ENCODE measurements at places on chromosomes 13 and 19. TPM values are rescaled to one million over a fixed set of nuclear protein-coding genes. Genes with fewer than 3 reads are reported as not detected.

GRCh38 chr13:78659450-78659730 lies 435 bp upstream of the OBI1 start:
- peak; percentile 12 for DNase-seq

DNA sequence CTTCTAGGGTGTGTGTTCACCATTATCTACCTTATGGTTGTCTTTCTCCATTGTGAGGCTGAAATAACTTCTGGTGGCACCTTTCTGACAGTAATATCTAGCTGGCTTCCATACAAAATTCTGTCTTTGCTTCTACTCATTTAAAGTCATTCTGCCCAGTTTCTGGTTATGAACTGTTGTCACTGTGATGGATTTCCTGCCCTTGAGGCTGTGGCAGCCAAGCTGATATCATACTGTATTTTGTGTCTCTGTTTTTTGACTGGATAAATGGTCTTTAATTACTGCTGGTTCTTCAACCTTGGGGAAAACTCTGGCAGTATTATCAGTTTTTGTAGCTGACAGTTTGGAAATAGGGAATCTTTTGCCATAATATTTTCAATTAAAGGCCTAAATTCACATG lies 233.4 kb downstream of the GPC6 start:
- no peak for DNase-seq

Gene C19orf18
- 0.22 TPM for polyA plus RNA-seq

Gene PRRG2
- polyA plus RNA-seq: not detected

Gene HIPK4
- not detected for polyA plus RNA-seq

DNA sequence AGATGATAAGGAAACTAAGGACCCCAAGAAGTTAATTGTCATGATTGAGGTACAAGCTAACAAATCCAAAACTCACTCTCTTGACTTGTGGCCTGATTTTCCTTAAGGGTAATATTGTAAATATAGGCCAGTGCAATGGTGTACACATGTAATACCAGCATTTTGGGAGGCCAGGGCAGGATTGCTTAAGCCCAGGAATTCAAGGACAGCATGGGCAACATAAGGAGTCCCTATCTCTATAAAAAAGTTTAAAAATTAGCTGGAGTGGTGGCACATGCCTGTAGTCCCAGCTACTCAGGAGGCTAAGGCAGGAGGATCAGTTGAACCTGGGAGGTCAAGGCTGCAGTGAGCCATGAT lies 28.7 kb upstream of the GARRE1 start:
- DNase-seq: no peak

- DNase-seq: no peak
These were observed 53.4 kb downstream of the ZNF283 start for GRCh38 chr19:43880483-43880882.

DNA sequence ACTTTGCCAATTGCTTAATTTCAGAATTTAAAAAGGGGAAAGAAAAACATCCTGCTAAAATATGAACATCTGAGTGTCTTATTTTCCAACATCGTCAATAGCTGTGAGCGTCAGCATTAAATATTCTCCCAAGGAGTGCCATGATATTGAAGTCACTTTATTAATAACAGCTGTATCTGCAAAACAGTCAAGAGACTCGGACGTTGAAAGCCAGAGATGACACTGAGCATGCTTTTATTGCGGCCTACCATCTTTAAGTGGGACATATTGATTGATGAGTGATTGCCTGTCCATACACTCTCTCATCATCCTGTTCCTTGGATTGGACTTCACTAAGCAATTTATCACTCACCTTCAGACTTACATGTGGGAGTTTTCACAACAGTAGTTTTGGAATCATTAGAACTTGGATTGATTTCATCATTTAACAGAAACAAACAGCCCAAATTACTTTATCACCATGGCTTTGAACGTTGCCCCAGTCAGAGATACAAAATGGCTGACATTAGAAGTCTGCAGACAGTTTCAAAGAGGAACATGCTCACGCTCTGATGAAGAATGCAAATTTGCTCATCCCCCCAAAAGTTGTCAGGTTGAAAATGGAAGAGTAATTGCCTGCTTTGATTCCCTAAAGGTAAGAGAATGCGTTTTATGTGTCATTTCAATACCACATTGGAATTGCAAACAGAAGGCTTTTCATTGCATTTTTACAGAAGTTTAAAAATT lies 53.8 kb downstream of the MBNL2 start:
- no peak for DNase-seq

Gene SUCLA2
- polyA plus RNA-seq: 16.2 TPM

Gene KCNC3
- not detected for polyA plus RNA-seq

DNA sequence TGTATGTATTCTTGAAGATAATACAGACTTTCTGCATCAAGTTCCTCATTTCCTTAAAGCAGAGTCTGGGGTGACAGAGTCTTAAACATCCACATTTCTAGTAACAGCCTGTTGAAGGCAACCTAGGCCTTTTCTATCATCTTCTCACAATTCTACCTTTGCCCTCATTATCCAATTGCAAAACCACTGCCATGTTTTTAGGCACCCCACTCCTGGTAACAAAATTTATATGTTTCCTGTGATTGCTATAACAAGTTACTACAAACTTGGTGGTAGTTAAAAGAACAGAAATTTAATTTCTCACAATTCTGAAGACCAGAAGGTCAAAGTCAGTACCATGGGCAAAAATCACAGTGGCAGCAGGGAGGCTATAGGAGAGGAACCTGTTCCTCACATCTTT lies 33.1 kb downstream of the TUBA3C start:
- DNase-seq: no peak

DNA sequence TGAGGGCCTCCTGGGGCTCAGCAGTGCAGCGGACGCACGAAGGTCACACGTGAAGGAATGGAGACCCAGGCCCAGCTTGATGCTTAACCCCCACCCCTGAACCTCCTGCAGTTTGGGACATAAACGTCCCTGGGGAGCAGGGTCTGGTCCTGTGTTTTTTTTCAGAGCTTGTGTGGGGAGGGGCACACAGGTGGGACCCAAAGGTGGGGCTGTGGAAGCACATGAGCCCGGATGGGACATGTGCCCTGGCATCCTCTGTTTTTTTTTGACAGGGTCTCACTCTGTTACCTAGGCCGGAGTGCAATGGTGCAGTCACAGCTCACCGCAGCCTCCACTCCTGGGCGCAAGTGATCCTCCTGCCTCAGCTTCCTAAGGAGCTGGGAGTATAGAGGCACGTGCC lies 20.5 kb downstream of the UBXN6 start:
- DNase-seq: no peak

DNA sequence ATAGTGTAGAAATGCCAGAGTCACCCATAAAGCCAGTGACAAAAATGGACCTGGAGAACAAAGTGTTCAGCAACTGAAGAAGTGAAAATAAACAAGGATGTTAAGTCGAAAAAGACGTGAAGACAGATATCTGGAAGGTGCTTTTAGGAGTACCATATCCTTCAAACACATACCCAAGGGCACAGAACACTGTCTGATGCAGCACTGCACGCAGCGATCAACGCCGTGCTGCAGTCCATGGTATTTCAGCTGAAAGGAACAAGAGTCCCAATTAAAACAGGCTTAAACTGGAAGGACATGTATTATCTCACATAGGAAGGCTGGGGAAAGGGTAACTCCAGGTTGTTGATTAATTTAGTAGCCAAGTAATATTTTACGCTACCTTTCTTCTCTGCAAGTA lies 108.2 kb downstream of the SGCG start:
- no peak for DNase-seq

GRCh38 chr13:49246850-49247642 lies 679 bp upstream of the CDADC1 start:
- no peak for DNase-seq

Gene ZNF793
- 1.7 TPM for polyA plus RNA-seq

GRCh38 chr19:11151181-11151580 lies 4.4 kb downstream of the SPC24 start:
- no peak for DNase-seq

GRCh38 chr19:39833464-39834286 lies at the start of gene DYRK1B:
TSS of gene DYRK1B (minus strand) at chr19:39834162. CDS start at chr19:39831867, 2,295 bp downstream.
- DNase-seq: peak; percentile 96

Gene ZNF714
- polyA plus RNA-seq: 3.4 TPM

GRCh38 chr19:56842412-56842811 lies 1.9 kb upstream of the PEG3 start:
- no peak for DNase-seq

DNA sequence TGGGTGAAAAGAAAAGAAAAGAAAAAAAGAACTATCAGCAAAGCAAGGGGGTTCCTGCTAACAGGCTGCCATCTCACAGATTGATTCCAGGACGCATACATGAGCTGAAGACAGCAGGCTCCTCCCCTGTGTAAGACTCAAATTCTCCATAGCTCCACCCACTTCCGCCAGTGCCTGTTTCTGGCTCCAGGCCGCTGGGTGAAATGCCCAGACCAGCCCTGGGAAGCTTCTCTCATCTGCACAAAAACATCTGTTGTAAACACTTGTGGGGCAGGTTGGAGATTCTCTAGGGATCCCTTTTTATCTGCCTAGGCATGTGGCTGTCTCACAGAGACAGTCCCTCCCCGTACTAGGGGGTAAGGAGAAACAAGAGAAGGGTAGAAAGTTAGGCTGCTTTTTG lies 1054.4 kb upstream of the SPRY2 start:
- DNase-seq: no peak

DNA sequence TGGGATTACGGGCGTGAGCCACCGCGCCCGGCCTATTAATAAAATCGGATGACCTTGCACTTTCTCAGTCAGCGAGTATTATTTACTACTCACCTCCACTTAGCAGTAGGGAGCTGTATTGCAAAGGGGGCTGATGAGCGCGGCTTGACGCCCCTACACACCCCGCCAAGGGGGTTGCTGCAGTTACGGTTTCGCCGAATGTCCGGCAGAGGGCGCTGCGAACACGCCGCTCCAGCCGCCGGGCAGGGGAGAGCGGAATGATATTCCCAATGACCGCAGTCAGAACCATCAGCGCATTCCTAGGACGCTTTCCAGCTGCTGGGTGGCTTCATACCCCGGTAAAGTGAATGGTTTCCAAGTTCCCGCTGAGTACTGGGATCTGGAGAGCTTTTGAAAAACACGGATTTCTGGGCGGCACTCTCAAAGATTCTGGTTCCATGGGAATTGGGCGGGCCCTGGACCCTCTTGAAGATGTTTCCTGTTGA lies 30.0 kb upstream of the TPT1 start:
- DNase-seq: peak; percentile 40

- no peak for DNase-seq
These were observed 5.0 kb downstream of the NFILZ start for GRCh38 chr19:8635422-8635821.

- DNase-seq: no peak
These were observed 266.8 kb downstream of the KCNRG start for GRCh38 chr13:50282016-50282415.

DNA sequence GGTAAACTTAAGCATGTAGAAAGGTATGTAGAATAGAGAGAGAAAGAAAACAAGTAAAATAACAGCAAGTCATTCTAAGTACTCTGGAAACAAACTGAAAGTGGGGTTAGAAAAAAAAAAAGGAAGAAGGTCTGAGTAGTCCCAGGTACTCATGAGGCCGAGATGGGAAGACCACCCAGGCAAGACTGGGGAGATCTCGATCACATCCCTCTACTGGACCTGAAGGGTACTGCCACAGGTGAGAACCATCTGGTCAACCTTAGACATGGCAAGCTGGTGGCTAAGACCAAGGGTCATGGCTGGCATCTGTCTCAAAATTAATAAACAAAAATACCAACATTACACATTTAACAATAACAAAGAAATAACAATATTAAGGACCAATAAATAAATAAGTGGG lies 36.3 kb upstream of the ZNF724 start:
- no peak for DNase-seq

Gene KLHL1
- not detected for polyA plus RNA-seq
